ENCODE measurements at places on chromosomes 12 and 14.

DNA sequence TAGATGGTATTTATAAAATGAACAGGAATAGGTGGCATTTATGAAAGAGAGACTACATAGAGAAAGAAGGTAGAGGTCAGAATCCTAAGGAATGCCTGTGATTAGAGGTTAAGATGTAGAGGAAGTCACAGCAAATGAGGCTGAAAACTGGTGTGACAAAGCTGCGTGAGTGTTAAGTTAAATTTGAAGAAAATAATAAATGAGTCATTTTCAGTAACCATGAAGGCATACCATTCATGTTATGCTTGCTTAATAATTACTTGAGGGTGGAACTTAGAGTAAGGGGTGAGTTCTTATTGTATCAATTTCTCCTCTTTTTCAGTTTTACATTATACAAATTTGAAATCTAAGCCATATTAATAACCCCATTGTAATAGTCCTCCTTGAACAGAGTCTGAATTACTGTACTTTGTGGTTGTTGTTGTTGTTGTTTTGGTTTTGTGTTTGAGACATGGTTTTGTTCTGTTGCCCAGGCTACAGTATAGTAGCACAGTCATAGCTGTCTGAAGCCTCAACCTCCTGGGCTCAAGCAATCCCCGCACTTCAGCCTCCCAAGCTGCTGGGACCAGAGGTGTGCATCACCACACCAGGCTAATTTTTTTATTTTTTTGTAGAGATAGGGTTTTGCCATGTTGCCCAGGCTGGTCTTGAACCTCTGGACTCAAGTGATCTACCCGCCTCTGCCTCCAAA is 761.5 kb downstream of the GALC start:
- DNase-seq: no peak

DNA sequence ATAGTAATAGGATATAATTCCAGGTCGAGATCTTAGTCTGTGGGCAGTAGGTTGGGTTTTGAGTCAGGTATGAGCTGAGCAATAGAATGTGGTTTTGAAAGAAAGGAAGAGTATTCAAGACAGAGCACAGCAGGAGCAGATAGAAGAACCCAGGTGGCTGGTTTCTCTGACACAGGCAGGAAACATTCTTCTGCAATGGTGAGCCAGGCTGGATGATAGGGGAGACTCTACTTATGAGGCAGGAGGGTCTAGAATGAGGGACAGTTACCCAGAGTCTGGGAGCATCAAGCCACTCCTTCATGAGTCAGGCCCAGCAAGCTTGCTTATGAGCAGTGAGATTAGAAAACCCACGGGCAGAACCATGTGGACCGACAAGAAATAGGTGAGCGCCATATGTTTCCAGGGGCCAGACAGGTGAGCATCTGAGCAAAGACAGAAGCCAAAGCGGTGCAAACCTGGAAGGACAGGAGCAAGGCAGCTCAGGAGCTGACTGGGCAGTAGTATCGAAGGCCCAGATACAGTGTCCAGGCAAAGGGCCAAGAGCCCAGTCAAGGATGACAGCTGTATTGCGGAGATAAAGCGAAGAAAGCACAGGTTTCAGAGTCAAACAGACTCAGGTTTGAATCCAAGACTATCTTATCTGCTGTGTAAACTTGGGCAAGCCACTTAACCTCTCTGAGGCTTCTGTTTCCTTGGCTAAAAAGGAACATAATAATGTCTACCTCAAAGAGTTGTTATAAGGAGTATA is 22.5 kb upstream of the PCNX1 start:
- DNase-seq: no peak

DNA sequence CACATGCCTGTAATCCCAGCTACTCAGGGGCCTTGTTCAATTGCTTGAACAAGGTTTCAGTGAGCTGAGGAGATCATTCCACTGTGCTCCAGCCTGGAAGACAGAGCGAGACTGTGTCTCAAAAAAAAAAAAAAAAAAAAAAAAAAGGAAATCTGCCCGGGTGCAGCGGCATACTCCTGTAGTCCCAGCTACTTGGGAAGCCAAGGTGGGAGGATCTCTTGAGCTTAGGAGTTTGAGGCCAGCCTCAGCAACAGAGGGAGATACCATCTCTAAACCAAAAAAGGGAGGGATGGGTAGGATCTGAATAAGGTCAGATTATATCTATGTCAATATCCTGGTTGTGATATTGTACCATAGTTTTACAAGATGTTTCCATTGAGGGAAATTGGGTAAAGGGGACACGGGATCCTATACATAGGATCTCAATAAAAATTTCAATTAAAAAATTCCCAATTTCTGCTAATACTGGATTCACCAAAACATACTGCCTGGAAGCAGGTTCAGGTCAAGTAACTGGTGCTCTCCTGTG is 76.4 kb downstream of the BORCS5 start:
- DNase-seq: no peak

DNA sequence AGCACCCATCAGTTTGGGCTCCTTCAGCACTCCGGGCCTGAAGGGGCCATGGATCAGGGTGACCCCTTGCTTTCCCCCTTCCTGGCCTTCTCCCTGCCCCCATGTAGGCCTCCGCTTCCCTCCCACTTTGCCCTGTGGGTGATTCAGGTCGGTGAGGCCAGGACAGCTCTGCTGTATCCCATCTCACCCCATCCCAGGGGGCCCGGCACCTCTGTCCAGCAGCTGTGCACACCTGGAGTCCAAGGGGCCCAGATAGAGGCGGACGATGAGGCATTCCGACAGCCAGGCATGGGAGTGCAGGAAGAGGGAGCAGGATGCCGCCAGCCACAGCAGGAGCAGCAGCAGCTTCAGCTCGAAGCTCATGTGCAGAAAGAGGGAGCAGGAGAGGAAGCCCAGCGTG is 11.4 kb downstream of the LTB4R start:
- DNase-seq: no peak

DNA sequence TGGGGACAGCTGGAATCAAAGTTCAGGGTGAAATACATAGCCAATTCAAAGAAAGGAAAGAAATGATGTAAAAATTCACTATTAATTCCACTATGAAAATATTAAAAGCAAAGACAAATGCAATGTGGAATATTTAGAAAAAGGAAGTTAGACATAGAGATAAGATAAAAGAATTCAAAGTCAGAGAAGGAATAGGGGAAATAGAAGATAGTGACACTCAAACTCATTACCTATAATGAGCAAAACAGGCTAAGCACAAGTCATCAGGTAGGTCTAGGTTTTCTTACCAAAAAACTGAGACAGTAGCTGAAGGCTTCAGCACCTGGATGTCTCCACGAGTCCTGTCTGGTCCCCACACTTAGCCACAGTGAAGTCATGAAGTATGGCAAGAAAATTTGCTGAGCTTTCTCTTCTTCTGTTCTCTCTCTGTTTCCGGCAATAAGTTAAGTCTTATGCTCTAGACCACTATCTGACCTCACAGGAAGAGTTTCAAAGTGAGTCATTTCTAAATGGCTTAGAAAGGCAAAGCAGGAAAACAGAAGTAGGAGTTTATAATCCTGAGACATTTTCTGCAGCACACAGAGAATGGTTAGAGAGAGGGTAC is at the start of gene C3AR1:
TSS of gene C3AR1 (minus strand) at position 369 of the 604 bp plus-strand sequence. CDS start 6,174 bp downstream, outside the sequence.
- no peak for DNase-seq

DNA sequence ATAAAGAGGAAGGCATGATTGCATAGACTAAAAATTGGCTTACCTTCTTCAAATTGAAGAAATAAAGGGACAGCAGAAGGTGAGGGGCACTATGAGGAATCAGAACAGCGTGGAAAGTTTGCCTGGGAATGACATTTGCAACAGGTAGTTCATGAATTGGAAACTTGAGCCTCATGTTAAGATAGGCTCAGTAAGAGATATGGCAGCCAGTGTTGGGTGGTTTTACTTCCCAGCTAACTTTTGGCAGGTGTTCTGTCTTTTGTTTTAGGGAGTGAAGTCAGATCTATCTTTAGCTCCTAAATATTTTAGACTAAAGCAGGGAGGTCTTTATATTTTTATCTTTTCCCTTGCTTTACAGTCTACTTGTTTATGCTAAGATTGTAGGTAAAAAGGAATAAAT is 122.4 kb downstream of the ANO6 start:
- no peak for DNase-seq

DNA sequence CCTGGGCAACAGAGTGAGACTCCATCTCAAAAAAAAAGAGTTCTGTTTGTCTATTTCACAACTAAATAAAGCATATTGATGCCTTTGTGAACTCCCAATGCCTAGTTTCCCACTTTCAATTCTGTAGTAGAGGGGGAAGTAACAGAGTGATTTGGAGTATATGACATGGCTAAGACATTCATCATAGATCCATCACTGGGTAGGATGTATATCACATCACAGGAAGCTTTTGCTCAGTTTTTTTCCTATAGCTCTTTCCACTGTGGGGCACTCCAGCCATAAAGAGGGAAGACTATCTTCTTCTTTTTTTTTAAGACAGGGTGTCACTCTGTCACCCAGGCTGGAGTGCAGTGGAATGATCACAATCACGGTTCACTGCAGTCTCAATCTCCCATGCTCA is 154.0 kb upstream of the BCL2L14 start:
- DNase-seq: no peak

GRCh38 chr14:82641050-82641540 is 1107.4 kb upstream of the SEL1L start:
- no peak for DNase-seq

DNA sequence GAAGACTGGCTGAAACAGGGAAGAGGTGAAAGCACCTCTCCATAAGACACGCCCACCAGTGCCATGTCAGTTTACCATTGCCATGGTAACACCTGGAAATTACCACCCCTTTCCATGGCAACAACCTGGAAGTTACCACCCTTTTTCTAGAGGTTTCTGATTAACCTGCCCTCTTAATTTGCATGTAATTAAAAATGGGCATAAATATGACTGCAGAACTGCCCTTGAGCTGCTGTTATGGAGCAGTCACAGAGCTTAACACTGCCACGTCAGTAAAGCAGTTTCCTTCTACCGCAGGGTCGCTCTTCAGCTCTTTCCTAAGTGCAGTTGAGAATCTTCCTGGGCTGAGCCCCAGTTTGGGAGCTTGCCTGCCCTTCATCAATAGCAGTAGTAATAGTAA is 55.2 kb downstream of the RASSF3 start:
- DNase-seq: no peak

DNA sequence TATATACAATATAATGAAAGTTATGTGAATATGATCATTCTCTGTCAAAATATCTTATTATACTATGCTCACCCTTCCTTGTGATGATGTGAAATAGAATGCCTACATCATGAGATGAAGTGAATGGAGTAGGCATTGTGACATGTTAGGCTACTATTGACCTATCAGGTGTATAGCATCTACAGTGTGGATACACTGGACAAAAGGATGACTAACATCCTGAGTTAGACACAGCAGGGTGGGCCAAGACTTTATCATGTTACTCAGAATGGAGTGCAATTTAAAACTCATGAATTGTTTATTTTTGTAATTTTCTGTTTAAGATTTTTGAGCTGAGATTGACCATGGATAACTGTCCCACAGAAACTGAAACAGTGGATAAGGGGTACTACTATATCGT is 53.4 kb upstream of the NAV3 start:
- no peak for DNase-seq

GRCh38 chr14:104224131-104224505 is 85.7 kb downstream of the KIF26A start:
- DNase-seq: no peak

DNA sequence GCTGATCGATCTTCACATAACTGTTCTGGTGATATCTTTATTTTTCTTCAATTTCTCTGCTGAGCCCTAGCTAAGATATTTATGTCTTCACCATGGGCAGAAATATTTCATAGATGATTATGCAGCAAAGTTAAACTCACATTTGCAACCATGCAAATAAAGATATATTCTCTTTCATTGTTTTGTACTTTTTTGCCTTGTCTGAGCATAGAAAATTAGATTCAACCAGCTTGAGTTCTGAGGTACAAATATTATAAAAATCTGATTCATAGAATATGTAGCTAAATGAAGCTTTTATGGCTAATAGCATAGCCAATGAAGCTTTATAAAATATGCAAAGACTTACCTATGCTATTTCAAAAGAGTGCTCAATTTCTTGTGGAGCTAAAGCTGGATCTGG is at the start of gene TAS2R13:
TSS of gene TAS2R13 (minus strand) at position 101 of the 400 bp plus-strand sequence. CDS start 264 bp downstream, outside the sequence.
- DNase-seq: no peak

DNA sequence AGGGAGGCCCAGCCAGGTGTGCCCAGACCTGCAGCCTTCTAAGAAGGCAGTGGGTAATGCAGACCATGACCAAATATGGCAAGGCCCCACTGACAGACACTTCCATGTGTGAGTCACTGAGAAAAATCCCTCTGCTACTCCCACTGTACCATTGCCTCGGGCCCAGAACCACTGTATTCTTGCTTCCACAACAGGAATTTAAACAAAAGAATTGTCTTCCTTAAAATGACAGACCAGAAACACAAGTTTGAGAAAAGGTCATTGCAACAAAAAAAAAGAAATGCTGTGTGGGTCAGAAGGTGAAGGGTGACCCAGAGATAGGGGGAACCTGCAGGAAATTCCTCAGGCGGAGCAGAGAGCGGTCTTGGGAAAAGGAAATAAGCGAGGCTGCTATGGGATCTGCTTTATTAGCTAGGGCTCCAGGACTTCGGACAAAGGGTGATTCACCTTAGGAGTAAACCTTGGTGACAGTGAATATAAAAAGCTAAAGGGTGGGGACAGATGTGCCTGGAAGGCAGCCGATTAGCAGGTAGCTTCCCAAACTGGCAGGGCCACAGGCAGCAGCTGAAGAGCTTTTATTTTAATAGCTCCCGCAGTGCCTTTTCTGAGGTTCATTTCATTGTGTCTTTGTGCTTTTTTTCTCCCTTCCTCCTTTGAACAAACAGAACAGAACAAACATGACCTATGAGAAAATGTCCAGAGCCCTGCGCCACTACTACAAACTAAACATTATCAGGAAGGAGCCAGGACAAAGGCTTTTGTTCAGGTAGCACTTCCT is 185.3 kb upstream of the BCL2L14 start:
- no peak for DNase-seq

DNA sequence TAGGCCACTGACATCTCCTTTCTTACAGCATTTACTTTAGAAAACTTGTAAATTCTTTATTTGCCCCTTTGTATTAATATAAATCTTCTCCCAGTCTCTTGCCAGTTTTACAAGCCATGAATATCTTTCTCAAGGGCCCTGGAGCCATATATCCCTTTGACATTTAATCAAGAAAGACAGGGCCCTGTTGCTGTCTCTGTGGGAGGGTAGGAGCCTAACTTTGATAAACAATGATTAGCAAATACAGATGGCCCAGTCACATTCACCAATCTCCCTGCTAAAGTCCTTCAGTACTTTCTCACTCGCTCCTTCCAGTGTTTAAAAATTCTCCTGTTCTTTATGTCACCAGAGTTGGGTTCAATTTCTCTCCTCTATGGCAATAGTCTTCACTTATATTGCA is 479.8 kb upstream of the USP15 start:
- no peak for DNase-seq

DNA sequence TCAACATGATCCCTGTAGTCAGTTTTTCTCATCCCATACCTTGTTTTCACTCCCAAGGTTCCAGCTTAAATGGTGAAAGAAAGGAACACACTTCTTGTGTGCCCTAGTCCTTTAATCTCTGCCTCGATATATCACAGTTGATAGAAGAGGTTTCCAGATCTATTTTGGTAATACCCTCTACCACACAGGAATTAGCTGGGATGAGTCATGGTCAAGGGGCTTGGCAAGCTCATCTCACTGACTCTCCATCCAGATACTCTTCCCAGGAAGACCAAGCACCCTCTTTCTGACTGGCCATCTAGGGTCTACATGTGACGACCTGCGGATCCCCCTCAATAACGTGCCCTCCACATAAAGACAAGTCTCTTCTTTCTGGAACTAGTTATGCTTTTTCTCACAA is 277.9 kb downstream of the ITPR2 start:
- DNase-seq: no peak
